Activated naive CD8-positive, alpha-beta T cell treated with anti-CD3 and anti-CD28 coated beads, Interleukin-2, amount 50 U/mL, for 24 hours (primary cell): ENCODE measurements at places on chromosomes 3 and 15.

DNA sequence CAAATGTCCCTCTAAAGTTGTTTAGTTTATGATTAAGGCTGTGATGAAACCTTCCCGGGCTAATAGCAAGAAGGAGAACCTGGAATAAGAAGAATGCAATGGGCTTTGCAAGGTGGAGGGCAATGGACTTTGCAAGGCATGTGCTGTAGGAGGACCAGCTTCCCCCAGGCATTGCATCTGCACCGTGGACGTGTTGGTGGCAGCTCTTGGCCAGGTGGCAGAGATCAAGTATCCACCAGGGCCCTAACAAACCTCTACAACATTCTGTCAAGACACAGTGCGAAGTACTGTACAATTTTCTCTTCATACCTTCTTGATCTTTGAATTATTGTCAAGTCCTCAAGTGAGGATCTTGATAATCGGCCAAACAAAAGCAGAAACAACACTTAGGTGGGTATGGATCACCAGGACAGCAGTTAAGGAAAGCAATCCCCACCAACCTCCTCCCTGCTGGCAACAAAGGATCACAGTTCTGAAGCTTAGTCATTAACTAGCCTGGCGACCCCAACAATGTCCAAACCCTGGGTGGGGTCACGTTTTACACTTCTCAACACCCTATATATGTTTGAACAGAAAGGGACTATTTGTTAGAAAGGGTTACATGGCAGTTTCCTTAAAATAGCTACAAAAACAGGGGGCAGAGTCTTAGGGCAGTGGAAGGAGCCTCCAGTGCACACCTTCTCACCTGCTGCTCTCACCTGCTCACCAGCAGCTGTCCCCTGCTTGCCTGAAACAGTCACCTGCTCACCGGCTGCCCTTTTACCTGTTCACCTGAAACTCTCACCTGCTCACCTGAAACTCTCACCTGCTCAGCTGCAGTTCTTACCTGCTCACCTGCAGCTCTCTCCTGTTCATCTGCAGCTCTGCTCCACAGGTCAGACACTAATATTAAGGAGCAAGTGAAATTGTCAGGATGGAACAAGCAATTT lies 137.9 kb upstream of the LIPC start:
- DNase-seq: no peak

DNA sequence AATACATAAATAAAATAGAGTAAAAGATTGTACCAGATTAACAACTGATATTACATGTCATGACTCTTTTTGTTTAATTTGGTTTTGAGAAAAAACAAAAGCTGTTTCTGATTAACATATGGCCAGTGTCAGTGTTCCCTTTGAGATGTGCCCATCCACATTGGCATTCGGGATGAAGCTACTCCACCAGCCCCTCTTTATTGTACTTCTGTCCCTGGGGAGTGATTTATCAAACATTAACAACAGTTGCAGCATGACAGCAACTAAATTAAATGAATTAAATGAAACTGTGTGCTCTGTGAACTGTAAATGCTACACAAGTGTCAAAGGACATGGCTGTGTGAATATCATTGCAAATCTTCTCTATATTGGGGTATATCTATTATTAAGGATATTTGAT lies 25.9 kb upstream of the MTMR10 start:
- DNase-seq: no peak

- DNase-seq: no peak
Measured at GRCh38 chr3:48588230-48588629, 6.9 kb downstream of the COL7A1 start.

GRCh38 chr3:69770976-69771634 lies 31.8 kb downstream of the MITF start:
- no peak for DNase-seq

DNA sequence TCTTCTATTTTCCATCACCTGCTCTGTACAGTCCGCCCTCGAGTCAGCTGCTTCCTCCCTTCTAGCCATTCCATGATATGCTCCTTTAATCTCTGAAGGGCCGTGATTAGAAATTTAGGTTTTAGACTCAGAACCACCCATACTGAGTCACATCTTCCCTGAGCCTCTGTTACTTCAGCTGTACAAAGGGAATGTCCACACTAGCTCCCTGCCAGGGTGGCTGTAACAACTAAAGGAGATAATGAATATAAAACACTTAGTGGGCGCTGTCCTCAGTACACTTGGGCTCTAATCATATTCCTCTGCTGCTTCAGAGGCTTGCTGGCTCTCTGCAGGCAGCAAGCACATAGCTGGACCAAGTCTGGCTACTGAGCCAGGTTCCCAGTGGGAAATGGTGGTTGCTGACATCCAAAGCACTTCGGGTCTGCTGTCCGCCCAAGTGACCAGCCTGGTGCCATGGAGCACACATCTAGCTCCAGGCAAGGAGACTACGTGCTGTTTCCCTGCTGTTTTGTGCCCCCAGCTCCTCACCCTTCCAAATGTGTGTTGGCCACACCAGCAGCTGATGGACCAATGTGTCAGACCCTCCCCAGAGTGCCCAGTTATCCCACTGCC lies 901 bp upstream of the CHST14 start:
- DNase-seq: no peak

DNA sequence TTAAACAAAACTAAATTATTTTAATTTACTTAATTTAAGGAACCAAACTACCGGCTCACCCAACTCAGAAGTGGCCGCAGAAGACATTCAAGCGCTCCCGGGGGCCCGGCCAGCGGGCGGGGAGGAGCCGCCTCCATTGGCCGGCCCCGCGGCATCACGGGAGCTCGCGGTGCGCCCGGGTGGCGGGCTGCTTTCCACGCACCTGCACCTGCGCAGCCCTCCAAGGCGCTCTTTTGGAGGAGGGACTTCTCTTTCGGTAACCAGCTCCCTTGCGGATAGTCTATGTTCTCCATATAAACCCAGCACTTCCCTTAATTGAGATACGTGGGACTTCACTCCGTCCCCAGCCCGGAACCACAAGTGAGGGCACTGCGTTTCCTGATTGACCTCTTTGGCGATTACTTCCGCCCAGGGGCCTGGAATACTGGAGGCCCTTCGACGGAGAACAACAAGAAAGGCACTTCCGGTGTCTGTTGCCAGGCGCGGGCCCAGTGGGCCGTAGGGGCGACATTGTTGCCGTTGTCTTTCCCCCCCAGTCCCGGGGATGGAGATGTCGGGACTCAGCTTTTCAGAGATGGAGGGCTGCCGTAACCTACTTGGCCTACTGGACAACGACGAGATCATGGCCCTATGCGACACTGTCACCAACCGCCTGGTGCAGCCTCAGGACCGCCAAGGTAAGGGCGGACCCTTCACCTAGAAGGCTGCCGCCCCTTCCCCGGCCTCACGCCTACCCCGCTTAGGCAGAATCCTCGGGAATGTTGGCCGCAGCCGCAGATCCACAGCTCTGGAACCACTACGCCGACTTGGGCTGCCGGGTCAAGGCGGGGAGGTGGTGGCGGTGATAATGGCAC lies at the start of gene C3orf38:
TSS of gene C3orf38 (plus strand) at position 451 of the 854 bp plus-strand sequence. CDS start at position 545, 94 bp downstream.
- DNase-seq: peak; percentile 78
